Natural killer cell (primary cell): ENCODE measurements at places on chromosomes 1 and 21. TPM values are rescaled to one million over a fixed set of nuclear protein-coding genes. Genes with fewer than 3 reads are reported as not detected.

The NAXE gene
- total RNA-seq = 32.6 TPM

GRCh38 chr1:54471588-54471987 is 65.4 kb upstream of the SSBP3 start:
- no peak for DNase-seq

DNA sequence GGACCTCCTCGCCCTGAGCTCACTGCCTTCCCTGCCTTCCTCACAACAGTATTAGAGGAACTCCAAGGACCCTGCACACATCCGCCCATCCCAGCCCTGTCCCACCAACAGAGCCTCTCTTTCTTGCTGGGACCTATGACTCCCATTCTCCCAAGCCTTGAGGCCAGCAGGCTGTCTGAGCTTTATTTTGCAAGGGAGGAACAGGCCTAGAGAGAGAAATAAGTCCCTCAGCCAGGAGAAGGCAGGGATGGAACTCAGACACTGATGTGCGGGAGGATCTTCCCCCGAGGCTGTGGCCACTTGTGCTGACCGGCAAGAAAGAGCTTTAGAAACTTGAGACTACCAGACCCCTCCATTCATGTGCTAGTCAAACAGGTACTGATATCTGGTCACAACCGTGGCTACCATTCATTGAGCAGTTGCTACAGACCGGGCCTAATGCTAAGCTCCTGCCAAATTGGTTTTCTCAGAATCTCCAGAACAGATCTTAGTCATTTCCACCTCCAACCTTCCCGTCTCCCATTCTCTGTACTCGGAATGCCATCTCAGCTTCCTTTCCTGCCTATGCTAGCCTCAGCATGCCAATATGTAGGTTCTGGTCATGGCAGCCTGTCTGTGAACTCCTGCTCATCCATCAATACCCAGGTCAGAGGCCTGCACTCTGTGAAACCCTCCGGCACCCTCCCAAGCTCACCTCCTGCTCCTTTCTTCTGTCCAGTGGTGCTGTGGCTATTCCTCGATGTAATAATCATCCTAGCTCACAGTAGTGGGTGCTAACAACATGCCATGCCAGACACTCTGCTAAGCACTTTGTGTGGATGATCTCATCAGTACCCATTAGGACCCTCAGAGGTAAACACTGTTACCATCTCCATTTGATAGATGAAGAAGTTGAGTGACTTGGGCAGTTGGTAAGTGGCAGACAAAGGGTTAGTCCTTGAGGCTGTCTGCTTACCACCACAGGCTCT is 3.8 kb downstream of the TMEM54 start:
- DNase-seq = no peak

The CDC42SE1 gene
- 792 TPM for total RNA-seq

DNA sequence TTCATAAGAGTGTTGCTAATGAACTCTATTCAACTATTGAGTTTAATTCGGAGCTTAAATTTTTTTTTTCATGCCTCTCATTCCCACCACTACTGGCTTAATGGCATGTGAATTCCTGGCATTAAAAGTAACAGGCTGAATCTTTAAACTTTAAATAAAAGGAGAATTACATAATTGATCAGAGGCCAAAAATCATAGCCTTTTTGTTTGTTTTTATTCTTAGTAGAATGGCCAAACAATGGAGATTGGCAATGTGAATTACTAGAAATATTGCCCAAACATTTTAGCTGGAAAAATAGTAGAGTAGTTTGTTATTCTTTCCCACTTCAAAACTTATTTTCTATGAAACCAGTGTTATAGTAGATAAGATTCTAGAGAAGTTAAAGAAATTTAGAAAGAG is 25.1 kb upstream of the PDC start:
- DNase-seq = no peak

DNA sequence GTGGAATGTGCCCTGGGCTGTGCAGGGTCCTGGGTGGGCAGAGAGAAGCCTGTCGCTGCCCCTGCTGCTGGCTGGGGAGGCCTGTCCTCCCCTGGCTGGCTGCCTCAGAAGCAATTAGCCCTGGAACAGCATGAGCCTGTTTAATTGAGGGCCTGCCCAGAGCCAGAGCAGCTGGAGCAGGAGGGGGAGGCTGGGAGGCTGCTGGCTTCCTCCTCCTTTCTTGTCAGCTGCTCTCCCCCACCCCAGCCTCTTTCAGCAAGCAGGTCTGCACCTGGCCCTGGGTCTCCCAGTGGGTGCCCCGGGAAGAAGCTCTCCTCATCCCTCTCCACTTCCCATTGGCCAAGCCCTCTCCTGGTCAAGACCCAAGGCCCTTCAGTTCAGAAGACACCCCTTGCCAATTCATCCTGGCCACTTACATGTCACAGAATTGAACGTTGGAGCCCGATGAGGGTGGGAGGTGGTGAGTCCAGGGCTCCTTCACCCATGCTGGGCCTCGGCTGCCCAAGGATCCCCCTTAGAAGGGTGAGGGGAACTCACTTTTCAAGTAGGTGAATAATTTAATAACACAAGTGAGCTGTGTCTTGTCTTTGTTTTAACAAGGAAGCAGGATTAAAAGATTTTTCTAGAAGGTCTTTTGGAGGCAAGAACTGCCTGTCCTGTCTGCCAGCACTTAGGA is 13.2 kb downstream of the AMPD2 start:
- DNase-seq = peak; percentile 1

The CRP gene
- not detected for total RNA-seq
